ENCODE measurements at places on chromosomes 3 and 15. TPM values are rescaled to one million over a fixed set of nuclear protein-coding genes. Genes with fewer than 3 reads are reported as not detected.

TNFSF10 gene
- 0.11 TPM for total RNA-seq

MUC20 gene
- total RNA-seq: 0.73 TPM

WDR72 gene
- total RNA-seq: 5.5 TPM

BLOC1S6 gene
- 19.2 TPM for total RNA-seq

PFN2 gene
- 153 TPM for total RNA-seq

All from A549 treated with CORT108297 at 1 μM for 4 hours (cell line).